T-helper 2 cell treated with Interferon-gamma antibody and Interleukin-4, amounts not matched to agents 5 μg/mL and 100 μg/mL, for 36 hours (primary cell): ENCODE measurements at places on chromosomes 12 and 14.

GRCh38 chr12:59737725-59738463, 142.1 kb downstream of the SLC16A7 start:
- peaks cover 7% of the 10 kb centered on the region for H3K36me3 ChIP-seq
- no peak overlapping the region for H3K27ac ChIP-seq
- DNase-seq: no peak
- peaks cover 5% of the 10 kb centered on the region for H3K4me1 ChIP-seq

GRCh38 chr14:105384041-105384557, 14.2 kb upstream of the TEX22 start:
- no peak overlapping the region for H3K27ac ChIP-seq
- H3K27me3 ChIP-seq: no peaks in the 10 kb centered on the region
- H3K4me1 ChIP-seq: no peaks in the 10 kb centered on the region
- H3K36me3 ChIP-seq: no peaks in the 10 kb centered on the region
- H3K4me3 ChIP-seq: no peak overlapping the region

DNA sequence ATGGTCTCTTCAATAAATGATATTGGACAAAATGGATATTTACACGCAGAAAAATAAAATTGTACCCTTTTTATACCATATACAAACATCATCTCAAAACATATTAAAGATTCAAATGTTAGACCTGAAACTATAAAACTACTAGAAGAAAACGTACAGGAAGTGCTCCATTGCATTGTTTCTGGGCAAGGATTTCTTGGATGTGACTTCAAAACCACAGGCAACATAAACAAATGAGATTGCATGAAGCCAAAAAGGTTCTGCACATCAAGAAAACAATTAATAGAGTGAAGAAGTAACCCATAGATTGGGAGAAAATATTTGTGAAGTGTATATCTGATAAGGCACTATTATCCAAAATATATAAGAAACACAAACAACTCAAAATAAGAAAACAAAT, 812.4 kb downstream of the NRXN3 start:
- no peaks in the 10 kb centered on the region for H3K4me1 ChIP-seq
- no peaks in the 10 kb centered on the region for H3K27me3 ChIP-seq
- H3K36me3 ChIP-seq: no peaks in the 10 kb centered on the region
- no peak overlapping the region for H3K27ac ChIP-seq

DNA sequence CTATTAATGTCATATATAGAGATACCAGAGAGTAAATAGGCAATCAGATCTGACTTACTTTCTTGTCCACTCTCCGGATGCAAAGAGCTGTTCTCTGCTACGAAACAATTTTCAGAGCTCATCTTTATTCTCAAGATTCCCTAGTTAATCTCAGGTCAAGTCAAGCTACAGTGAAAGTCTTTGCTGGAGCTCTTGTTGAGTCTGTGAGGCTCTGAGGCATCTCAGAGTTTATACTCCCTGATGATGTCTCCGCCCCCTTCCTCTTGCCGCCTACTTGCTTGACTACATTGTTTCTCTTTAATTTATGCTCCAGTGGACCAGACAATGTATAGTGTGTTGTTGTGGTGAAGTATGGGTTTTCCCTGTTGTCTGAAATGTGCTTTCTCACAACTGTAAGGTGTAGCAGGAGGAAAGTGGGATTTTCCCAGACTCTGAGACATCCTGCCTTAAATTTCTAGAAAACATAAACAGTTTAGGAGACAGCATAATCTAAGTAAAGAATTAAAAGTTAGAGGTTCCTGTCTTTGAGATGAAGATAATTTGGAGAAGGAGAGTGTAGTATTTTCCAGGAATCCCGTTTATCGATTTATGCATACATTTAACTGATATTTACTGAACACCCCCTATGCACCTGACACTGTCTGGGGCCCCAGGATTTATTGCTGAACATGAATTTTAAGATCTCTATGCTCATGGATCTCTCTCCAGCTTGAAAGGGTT, at the start of gene CD69:
TSS of gene CD69 (minus strand) at position 203 of the 720 bp plus-strand sequence. CDS start at position 122, 81 bp downstream.
- peak within 1 kb of the TSS; percentile 97 for H3K4me3 ChIP-seq
- peak; percentile 84 for DNase-seq
- peaks cover 42% of the 10 kb centered on the region for H3K36me3 ChIP-seq
- H3K4me1 ChIP-seq: peaks cover 50% of the 10 kb centered on the region
- H3K27me3 ChIP-seq: no peaks in the 10 kb centered on the region

DNA sequence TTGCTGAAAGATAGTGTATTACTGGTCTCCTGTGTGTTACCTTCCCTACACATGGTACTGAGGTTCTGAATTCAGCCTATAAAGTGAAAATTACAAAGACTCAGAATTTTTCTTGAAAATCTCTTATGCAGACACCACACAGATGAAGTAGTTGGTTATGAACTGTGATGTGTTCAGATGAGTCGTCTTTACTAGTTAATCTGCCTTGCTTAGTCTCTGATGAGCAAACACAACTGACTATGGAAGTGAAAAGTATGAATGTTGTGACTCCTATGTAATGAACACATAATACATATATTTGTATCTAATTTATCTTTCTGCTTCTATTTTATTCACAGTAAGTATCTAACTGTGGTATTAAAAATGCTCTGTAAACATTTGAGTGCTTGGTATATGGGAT, 4.7 kb downstream of the MTERF2 start:
- no peak overlapping the region for H3K27ac ChIP-seq
- no peaks in the 10 kb centered on the region for H3K27me3 ChIP-seq
- H3K4me1 ChIP-seq: peaks cover 23% of the 10 kb centered on the region

DNA sequence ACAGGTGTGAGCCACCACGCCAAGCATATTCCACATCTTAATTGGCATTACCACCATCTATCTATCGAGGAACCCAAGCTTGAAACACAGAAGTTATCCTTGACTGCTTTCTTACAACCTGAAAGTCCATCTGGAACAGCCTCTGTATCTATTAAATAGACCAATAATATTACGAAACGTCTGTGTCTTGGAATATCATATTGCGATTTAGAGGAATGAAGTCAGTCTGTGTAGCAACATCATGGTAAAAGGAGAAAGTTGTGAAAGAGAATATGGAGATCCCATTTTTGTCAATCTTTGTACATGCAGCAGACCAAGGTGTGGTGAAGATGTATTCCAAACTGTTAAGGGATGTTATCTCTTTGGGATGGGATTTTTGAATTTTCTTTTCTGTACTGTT, 25.8 kb upstream of the MAX start:
- H3K4me1 ChIP-seq: no peaks in the 10 kb centered on the region
- no peaks in the 10 kb centered on the region for H3K36me3 ChIP-seq
- peaks cover 22% of the 10 kb centered on the region for H3K27me3 ChIP-seq
- no peak for DNase-seq
- H3K27ac ChIP-seq: no peak overlapping the region
- H3K4me3 ChIP-seq: no peak overlapping the region

DNA sequence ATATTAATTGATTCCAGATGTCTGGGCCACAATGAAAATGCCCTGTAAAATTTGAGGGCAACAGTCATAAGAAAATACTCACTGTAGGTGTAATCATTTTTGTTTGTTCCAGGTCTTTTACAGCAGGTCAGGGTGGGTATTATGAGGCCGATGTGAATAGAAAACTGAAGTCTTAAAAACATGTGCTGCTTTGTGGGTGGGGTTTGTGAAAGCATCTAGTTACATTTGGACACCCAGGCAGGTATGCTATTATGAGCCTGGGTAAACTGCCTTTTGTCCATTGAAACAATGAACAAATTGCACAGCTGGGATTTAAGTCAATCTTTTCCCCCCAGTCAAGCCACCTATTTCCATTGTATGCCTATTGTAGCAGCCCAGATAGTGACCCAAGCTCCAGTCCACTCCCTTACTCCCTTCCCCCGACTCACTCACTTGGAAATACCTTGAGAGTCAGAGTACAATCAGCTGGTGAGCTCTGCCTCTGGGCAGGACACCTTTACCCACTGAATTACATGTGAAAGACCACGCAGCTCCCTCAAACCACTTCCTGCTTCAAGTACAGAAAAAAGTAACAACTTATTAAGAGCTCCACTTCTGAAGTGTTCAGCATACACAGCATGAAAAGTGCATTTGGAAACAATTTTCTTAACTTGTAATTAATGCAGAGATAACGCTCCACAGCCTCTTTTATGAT, 1.8 kb downstream of the IGF1 start:
- H3K36me3 ChIP-seq: peaks cover 2% of the 10 kb centered on the region
- DNase-seq: peak; percentile 56
- H3K27me3 ChIP-seq: peaks cover 2% of the 10 kb centered on the region
- H3K4me3 ChIP-seq: no peak overlapping the region
- H3K4me1 ChIP-seq: peaks cover 38% of the 10 kb centered on the region

DNA sequence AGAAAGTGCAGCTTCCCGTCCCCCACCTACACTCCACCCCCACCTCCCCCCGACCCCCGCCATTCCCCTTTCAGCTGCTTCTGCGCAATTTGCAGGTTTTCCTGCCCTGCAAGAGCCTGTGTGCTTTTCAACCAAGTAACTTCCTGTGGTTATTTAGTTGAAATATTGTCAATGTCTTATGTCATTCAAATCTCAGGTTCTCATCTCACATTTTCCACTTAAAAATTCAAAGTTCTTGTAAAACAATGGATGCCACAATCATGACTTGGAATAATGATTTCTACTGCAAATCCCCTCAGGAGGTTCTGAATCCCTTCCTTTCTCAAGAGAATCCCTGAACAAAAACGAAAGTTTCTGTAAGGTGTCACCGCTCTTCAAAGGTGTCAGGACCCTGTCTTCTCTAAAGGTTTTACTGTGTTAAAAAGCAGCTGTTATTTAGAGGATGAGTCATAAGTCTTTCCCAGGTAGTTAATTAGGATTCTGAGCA, 31.6 kb downstream of the WBP11 start:
- H3K4me3 ChIP-seq: peak overlapping the region; percentile 96
- H3K27ac ChIP-seq: peak overlapping the region; percentile 98
- H3K27me3 ChIP-seq: no peaks in the 10 kb centered on the region
- DNase-seq: no peak
- H3K4me1 ChIP-seq: peaks cover 45% of the 10 kb centered on the region
- H3K36me3 ChIP-seq: peaks cover 38% of the 10 kb centered on the region

DNA sequence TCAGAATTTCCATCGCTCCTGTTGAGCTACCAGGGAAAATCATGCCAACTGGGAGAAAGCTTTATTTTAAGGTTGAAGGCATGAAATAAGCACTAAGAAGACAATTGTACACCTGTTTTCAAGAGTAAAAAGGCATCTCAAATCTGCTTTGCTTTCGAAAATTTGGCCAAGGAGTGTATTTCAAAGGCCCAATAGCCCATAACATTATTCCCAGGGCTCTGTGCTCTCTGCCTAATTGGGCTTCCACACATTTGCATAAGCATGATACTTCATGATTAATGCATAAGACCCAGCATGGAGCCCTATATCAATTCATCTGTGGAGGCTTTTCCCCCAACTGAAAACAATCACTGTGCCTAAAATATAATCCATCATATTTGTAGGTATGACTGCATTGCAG, 258.5 kb downstream of the NOVA1 start:
- H3K36me3 ChIP-seq: no peaks in the 10 kb centered on the region
- no peak overlapping the region for H3K4me3 ChIP-seq
- H3K27ac ChIP-seq: no peak overlapping the region

- H3K27ac ChIP-seq: no peak overlapping the region
- no peak overlapping the region for H3K4me3 ChIP-seq
- H3K27me3 ChIP-seq: no peaks in the 10 kb centered on the region
- no peaks in the 10 kb centered on the region for H3K36me3 ChIP-seq
Observed at GRCh38 chr12:72261885-72262284, 10.3 kb upstream of the TRHDE start.
